NCI-H1930 (cell line): ENCODE measurements at places on chromosomes 7 and 10.

- DNase-seq, result no peak
These were observed 10.9 kb upstream of the MAP3K8 start for GRCh38 chr10:30422981-30423654.

GRCh38 chr10:122374859-122375678, 561 bp downstream of the PLEKHA1 start:
- DNase-seq, result peak; percentile 29

DNA sequence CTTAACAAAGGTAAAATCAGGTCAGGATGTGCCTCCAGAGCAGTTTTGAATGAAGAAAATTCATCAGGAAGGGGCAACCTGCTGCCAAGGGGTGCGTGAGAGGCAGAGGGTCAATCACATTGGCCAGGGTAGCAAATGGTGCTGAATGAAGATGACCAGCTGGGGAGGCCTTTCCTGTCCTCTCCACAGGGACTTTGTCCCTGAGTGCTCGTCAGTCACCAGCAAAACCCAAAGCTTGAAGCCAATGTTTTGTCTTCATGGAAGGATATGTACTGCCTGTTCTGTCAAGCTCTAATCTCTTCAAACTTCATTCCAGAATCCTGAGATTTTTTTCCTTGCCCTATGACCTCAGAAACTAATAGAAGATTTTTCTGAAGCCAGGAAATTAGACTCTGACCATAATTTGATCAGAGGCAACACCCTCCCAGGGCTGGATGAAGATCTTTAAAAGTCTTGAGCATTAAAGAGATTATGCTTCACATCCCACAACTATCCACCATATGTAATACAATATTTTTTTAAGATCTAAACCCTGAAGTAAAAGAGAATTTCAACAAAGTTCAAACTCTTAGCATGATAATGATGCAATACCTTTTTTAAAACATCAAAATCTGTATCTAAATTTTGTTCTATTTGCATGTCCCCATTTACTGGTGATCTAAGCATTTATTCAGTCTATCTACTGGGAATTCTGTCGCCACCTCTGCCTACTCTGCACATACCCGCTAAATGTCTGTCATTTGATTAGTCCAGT, 243.0 kb downstream of the SNX13 start:
- no peak for DNase-seq

DNA sequence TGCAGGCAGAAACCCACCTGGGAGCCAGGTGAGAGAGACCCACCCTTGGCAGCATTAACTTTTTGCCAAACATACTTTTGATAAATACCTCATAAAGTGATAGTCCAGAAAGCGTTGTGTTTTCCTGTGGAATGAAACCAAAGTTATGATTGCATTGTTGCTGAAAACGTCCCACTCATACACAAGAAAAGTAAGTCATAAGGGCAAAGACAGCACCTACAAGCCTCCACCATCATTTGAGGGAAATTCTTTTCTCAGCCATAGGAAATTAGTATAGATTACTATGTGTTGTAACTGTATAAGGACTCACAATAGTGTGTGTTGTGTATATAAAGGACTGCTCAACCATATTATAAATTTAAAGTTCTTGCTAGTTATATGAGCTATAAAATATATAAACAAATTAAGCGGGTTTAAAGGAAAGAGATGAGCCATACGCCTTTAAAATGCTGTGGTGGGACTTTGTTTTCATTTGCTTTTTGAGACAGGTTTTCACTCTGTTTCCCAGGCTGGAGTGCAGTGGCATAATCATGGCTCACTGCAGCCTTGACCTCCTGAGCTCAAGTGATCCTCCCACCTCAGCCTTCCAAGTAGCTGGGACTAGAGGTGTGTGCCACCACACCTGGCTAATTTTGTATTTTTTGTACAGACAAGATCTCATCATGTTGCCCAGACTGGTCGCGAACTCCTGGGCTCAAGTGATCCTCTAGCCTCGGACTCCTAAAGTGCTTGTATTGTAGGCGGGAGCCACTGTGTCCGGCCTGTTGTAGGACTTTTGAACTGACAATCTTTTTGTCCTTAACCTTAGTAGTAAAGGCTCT, 160.8 kb downstream of the PKD1L1 start:
- no peak for DNase-seq

GRCh38 chr10:62765726-62766125, 38.8 kb upstream of the ADO start:
- DNase-seq, result no peak

DNA sequence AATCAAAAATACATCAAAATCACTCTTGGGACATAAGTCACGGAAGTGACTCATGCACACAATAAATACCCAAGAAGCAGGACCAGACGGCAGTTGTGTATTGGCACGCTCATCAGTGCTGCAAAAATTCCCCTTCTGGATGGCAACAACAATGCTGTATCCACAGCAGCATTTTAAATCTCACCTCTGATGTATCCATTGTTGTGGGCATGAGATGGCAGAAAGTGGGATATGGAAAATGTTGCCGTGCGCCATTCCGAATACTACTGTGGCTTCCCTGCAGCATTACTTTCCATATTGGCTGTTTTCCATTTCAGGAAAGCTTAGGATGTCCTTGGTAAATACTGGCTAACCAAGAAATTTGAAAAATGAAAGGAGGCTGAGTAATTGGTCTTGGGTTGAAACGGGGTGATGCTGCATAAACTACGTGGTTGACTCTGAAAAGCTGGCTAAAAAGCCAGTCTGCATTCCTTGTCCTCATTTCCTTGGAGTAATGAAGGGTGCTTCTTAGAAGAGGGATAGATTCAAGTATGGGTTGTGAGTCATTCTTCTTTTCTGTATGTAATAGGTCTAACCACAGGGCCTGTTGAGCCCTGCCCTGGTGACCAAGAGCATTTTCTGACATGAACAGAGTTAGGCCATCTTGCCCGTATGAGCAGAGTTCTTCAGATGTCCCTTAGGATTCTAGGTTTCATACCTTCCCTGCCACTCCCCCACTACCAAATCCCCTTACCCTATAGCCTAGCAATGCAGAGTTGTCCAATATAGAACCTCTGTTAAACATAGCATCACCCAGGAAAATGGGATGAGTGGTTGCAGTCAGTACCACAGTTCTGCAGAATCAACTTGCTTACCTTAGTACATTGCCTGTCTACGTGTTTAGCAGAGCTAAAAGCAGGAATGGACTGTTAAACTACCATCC, 36.3 kb upstream of the TOMM7 start:
- DNase-seq, result no peak

- DNase-seq, result no peak
These were observed 17.3 kb upstream of the EVX1 start for GRCh38 chr7:27224983-27225934.

DNA sequence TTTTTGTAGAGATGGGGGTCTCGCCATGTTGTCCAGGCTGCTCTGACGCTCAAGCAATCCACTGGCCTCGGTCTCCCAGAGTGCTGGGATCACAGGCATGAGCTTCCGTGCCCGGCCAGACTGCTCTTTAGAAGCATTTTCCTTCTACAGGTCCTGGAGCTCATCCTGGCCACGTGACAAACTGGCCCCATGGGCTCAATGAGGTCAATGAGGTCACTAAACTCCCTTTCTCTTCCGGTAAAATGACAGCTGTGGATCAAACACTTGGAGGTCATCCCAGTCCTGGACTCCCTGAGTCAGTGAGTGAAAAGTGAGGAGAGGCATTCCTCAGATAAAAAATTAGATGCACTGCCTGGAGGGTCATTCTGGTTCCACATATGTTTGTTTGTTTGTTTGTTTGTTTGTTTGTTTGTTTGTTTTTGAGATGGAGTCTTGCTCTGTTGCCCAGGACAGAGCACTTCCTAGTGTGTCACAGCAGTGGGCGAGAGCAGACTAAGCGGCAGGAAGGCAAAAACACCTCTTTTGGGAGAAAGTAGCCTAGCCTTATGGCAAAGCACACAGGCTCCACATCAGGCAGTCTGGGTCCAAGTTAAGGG, 134.9 kb downstream of the TNS3 start:
- no peak for DNase-seq

DNA sequence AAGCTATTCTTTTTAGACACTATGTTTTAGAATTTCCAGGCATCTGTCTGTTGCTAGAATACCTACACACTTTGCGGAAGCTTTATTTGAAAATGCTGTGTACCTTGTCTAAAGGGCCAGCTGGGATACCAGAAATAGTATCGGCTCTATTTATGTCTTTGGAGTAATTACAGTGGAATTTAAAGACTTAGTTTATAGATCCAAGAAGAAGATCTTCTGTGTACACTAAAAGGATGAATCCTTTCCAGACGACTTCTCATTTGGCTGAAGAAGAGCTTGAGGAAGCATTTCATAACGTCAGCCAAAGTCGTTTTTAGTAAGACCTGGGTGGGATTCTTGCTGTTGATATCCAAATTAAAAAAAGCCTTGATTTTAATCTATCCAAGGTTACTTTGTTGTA, 365.9 kb downstream of the INHBA start:
- no peak for DNase-seq

DNA sequence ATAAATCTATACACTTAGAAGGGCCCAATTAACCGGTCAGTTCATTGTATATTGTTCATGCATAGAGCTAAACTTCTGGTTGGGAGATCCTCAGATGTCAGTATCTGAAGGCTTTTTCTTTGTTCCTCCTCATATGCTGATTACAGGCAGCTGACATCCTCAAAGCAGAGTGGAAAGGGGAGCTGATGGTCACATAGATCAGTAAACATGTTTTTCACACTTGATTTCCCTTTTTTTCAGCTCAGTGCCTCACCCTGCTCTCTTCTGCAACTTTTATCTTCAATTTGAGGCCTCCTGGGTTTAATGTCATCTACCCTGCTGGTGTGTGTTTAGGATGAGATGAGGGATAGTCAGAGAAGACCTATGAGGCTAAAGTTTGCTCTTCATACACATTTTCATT, 297.9 kb upstream of the FZD1 start:
- DNase-seq, result no peak

- peak; percentile 41 for DNase-seq
These were observed 87.7 kb upstream of the PDK4 start for GRCh38 chr7:95684037-95684436.

GRCh38 chr10:32923134-32923533, 34.9 kb downstream of the ITGB1 start:
- no peak for DNase-seq

DNA sequence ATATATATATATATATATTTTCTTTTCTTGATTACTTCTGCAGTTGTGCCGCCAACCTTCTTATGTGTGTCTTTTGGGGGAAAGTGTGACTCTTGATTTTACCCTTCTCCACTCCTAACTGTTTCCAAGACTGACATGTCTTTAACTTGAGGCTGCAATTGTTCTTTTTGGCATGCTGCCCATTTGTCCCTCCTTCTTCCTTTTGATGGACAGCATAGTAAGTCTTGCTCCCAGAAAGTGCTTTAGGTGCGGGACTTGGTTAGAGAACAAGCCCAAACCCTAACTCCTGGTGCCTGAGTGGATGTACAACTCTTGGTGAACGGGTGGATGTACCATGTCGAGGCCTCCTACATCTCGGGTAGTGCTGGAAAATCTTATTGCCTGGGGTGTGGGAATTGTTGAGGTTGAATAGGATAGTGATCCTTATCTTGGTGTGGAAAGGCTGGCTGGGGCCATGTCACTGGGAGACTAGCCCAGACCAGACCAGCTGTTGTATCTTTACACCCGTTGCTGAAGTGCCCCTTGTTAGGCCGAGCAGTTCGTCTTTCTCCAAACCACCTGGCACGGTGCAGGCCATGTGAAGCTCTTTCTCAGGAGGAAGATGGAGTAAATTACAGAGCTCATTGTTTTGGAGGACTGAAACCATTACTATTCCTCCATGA, 16.3 kb downstream of the TCF7L2 start:
- no peak for DNase-seq

GRCh38 chr10:124032971-124033886, 60.2 kb downstream of the CHST15 start:
- DNase-seq, result no peak

DNA sequence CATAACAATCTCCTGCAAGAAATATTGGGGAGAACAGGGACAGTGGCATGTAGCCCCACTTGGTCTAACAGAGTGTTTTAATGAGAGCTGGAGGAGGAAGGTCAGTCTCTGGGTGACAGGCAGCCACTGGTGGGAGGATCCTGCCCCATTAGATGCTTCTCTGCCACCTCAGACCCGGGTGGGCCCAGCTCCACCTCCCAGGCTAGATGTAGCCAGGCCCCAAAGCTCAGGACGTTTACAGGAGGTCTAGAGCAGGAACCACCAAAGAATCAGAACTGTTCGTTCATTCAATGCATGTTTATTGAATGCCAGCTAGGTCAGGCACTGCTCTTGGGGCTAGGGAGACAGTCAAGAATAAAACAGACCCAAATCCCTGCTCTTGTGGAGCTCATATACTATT, 28.4 kb upstream of the GPNMB start:
- no peak for DNase-seq

- DNase-seq, result no peak
These were observed 37.9 kb downstream of the PAXIP1 start for GRCh38 chr7:154965014-154965413.

GRCh38 chr10:112689327-112690072, 242.5 kb downstream of the VTI1A start:
- DNase-seq, result no peak

DNA sequence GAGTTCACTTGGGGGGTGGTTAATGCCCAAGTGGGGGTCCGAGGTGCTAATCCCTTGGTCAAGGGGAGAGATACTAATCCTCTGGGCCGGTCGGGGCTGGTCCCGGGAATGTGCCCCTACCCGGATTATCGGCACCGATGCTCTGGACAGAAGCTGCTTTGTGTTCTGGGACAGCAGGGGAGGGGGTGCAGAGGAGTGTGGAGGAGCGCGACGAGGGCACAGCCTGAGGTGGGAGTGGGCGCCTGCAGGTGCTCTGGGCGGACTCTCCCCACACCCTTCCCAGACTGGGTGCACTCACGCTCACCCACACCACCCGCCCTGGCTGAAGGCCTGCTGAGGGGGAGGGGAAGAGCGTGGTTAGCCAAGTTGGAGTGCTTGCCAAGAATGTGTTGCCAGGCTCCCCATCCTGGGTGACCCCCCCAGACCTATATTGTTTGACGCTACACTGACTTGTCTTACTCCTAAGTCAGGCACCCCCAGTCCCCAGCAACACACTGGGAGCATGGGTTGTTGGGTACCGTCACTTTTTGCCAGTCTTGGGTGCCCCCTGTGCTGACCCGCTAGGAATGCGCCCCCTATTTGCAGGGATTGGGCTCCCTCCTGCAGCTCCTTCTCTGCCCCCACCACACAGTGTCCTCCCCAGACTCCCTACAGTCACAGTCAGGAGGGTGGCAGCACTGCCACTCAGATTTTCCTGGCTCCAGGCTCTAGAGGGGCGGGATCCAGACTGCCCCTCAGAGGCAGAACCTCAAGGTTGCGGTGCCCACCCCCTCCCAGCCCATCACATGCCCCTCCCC, 1.2 kb downstream of the SLC4A2 start:
- DNase-seq, result no peak

GRCh38 chr7:18770154-18770811, 274.7 kb downstream of the HDAC9 start:
- DNase-seq, result no peak

DNA sequence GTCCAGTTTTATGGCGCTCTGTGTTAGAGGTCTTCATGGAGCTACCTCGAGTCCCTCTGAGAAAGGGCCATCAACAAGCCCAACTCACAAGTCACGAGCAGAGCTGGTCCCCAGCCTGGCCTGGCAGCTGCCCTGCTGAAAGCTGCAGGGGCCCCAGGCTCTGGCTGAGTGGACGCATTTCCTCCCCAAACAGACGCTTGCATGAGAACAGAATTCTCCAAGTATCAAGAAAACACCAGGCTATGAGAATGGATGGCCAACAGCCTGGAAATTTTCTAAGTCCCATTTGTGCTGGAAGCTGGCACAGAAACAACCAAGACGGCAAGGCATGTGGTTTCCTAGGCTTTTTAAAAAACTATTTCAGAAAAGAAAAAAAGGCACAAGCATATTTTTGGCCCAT, 114.8 kb downstream of the FAM53B start:
- DNase-seq, result no peak
